Stimulated activated CD4-positive, alpha-beta T cell treated with anti-CD3 and anti-CD28 coated beads, TNF-alpha, amount 100 ng/mL, for 1 hour (primary cell): ENCODE measurements at places on chromosomes 2 and 18.

DNA sequence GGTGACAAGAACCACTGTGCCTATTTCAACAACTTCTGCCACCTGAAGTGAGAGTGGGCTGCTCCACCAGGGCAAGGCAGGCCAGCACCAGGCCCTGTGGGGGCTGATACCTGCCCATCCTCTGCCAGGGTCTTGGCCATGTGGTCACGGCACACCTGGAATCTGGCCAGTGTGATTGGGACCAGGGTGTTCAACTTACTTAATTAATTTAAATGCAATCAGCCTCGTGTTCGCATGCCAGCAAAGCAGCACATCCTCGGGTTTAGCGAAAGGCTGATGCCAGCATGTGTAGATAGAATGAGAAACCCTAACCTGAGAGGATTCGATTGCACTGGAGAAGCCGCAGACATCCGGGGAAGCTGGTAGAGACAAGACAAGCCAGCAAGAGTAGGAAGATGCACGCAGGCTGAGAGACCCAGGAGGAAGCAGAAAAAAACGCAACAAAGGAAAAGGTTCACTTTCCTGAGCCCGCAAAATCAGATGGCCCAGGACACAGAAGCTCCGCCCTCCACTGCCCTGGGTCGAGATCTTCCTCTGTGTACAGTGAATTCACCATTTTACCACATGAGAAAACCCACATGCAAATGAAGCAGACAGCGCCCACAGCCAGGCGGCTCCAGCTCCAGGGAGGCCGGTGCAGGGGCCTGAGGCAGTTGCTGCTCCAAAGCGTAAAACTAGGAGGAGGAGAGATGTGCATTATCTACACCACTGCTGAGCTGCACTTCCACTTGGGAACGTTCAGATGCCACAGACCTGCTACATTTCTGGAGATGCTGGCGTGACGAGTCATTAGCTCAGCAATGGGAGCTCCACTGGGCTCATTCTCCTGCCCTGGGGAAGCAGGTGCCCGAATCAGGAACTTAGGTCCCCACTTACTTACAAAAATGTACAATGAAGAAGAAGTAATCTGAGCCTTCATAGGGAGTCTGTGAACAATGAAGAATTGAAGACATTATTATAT lies 92.1 kb downstream of the TMEM18 start:
- DNase-seq, result no peak

- DNase-seq, result no peak
These were observed 91.9 kb upstream of the FOSL2 start for GRCh38 chr2:28300485-28301341.

DNA sequence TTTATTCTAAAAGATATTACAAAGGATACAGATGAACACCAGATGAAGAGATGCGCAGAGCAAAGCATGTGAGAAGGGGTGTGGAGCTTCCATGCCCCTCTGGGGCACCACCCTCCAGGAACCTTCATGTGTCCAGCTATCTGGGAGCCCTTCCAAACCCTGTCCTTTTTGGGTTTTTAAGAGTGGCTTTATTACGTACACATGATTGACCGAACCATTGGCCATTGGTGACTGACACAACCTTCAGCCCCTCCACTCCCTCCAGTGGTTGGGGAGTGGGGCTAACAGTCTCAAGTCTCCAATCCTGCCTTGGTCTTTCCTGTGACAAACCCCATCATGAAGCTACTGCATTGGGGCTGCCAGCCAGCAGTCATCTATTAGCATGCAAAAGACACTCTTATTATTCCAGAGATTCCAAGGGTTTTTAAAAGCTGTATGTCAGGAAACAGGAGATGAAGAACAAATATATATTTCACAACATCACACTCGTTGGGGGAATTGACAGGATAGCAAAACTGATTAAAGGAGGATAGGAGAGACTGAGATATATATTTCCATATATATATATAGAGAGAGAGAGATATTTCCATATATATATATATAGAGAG lies 19.4 kb downstream of the IL1B start:
- DNase-seq, result no peak

GRCh38 chr2:217707131-217707611 lies 295.6 kb downstream of the TNS1 start:
- DNase-seq, result no peak

DNA sequence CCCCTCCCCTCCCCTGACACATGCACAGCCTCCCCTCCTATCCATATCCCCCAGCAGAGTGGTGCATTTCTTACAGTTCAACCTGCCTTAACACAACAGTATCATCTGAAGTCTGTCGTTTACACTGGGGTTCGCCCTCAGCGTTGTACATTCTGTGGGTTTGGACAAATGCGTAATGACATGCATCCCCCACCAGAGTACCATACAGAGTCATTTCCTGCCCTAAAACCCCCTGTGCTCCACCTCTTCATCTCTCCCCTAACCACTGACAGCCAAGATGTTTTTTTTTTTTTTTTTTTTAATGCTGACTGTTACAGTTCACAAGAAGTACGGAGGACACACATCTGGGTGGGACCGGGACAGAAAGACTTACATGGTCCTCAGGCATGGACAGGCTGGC lies 22.6 kb downstream of the POMC start:
- no peak for DNase-seq

GRCh38 chr2:215619989-215620388 lies 184.1 kb upstream of the FN1 start:
- DNase-seq, result no peak

- DNase-seq, result no peak
These were observed 77.1 kb upstream of the SEC11C start for GRCh38 chr18:59062643-59063006.

DNA sequence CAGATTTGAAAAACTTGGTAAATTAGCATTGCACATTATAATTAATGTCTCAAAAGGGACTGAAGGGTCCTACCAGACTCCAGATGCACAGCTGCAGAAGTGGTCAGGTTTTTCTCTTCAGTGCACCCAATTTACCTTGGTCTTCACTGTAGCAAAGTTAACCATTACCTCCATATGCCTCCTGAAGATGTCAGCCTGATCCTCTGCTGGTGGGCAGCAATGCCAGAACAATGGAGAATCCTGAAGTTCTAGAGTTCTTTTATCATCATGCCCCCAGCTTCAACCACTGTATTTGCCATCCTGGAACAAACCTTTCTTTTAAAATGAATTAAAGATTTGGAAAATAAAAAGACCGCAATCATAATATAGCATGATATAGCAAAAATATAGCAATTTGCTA lies 1774.8 kb upstream of the CELF4 start:
- DNase-seq, result no peak

- DNase-seq, result no peak
These were observed 59.0 kb downstream of the SDC1 start for GRCh38 chr2:20165677-20166509.

DNA sequence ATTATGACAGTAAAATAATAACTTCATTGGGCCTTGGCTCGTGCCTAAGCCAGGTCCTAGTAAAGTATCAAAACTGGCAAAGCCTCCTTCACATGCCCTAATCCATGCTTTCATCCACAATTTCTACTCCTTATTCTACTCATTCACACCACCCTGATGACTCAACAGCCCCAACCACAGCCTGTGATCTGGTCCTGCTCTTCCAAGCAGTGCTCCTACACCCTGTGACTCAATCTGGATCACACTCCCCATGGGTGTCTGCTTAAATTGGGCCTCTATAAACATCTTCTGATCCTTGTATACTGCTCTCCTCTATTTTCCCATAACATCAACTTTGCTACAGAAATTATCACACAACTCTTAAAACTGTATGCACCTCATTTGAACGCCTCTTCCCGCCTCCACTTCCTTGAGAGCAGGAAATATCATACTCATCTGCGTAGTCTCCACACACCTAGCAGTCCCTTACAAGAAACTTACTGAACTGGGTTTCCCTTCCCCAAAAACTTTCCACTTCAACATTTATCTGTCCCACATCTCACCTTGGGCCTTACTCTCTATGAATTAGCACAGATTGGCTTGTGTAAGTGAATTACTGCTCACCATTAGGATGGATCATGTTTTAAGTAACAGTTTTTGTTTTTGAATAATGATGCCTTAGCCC lies 15.9 kb downstream of the GTF3C3 start:
- no peak for DNase-seq

- no peak for DNase-seq
These were observed 669 bp downstream of the MARCHF7 start for GRCh38 chr2:159712929-159713420.

DNA sequence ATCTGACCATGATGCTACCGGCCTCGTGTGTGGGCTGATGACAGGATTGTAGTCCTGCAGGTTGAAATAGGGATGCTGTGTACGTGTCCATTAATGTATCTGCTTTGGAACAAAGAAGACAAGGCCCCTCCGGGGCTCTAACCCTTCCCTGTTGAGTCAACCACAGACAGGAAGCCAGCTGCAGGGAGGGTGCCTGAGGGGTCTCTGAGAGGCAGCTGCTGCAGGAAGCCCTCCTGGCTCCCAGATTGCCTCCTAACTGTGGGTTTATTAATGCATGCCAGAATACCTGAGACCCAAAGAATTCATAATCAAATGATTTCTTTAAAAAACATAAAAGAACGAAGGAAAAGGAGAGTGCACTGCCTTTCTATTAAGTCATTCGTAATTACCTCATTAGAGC lies 140.4 kb downstream of the CELF4 start:
- no peak for DNase-seq

DNA sequence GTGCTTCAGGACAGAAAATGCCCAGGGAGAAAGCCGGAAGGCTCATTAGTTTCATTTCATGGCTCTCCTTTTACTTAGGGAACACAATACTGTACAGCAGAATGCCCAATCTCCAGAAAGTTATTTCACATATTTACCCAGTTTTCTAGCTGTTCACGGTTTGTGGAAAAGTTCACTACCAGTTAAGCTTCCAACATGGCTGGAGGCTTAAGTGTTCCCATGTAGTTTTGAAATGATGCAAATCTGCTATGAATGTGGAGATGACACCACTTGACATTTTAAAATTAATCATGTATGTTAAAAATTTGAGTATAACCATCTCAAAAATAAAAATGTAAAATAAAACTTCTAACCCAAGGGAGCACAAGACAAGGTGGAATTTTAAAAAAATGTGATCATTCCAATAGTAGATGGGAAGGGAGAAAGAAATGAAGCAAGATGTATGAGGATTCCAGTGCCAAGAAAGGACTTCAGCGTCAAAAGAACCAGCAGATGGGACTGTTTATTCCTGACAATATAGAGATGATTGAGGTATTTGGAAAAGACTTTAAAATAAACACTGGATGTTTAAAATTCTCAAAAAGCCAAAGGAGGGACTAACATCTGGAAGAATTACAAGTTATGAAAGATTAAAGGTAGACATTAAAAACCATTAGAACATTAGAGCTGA lies 60.9 kb upstream of the OSR1 start:
- DNase-seq, result no peak

DNA sequence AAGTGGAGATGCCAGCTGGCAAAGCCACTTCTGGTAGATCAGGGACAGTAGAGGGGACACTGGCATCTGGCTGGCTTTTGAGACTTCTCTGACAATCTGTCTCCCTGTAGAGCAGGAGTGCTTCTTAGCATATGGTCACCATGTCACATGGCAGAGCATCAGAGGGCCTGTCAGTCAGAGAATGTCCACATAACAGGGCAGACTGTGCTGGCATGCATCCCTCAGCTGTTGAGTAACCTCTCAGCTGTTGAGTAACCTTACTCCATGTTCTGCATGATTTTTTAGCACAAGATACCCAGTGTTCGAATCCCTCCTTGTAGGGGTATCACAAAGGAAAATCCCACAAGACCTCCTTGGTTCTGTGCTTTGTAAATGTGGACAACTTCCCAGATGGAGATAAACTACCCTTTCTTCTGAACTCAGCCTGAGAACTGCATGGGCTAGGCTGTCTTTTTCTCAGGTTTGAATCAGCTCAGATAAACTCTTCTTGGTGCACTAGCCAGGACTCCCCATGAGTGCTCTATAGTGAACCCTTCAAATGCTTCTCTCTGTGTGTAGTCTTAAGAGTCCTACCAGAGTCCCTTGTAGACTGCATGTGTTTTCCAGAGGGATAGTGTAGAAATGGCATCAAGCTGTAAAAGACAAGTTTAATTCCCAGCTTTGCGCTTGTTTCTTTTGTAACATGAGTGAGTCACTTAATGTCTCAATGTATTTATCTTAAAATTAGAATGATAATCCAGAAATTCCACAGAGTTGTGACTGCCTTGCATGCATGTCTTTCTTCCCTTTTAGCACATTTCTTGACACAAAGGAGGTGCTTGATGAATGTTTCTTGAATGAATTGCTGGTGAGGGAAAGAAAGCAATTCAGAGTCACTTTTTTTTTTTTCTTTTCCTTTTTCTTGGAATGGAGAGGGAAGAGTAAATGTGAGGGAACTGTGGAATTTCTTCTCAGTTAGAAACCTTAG lies 442.3 kb upstream of the HNMT start:
- no peak for DNase-seq
